GM13977 (cell line): ENCODE measurements at places on chromosomes 11 and 22.

- DNase-seq: peak; percentile 85
Measured at GRCh38 chr22:23696326-23696851, 5.6 kb downstream of the RGL4 start.

DNA sequence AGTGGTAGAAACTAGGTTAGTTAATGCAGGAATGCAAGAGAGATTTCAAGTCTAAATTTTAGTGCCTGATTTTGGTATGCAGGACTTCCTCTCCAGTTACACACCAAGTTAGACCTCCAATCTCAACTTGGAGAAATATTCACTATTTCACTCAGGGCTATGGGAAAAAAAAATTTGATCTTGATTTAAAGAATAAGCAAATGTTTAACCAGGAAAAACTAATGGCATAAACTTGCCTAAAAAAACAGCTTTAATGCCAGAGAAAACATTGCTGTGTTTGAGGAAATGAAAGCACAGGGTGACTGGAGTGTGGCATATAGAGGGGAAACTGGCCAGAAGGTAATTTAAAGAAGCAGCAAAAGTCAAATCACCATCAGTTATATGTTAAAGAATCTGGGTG, 575.4 kb upstream of the LRRC4C start:
- no peak for DNase-seq

- DNase-seq: no peak
Measured at GRCh38 chr11:64088162-64089026, 52.7 kb downstream of the FLRT1 start.

DNA sequence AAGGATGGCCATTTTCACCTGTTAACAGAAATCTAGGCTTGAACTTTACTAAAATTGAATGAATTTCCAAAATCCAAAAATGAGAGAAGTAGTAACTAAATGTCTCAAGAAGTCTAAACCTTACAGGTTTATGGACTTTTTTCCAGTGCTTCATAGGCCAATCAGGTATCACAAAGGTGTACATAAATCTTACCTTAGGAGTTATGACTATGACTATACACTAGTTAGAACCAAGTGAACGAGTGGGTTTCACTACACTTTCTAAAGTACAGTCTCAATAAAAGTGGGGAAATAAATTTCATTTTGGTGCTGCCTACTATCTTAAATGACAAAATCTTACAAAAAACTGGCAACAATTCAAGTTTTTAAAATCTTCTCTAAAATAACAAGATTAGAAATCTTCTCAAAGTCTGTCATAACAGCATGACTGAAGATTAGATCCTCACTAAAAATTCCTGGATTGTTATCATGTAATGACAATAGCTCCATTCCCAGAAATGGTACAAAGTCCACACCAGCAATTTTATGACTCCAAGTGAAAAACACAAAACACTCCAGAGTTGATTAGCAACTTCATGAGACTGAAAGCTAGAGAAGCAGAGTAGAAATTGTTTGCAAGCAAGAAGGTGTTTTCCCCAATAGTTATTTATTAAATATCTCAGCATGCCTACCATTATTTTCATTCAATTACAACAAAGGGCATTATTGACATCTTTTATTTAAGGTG, 20.9 kb downstream of the SOX6 start:
- no peak for DNase-seq

DNA sequence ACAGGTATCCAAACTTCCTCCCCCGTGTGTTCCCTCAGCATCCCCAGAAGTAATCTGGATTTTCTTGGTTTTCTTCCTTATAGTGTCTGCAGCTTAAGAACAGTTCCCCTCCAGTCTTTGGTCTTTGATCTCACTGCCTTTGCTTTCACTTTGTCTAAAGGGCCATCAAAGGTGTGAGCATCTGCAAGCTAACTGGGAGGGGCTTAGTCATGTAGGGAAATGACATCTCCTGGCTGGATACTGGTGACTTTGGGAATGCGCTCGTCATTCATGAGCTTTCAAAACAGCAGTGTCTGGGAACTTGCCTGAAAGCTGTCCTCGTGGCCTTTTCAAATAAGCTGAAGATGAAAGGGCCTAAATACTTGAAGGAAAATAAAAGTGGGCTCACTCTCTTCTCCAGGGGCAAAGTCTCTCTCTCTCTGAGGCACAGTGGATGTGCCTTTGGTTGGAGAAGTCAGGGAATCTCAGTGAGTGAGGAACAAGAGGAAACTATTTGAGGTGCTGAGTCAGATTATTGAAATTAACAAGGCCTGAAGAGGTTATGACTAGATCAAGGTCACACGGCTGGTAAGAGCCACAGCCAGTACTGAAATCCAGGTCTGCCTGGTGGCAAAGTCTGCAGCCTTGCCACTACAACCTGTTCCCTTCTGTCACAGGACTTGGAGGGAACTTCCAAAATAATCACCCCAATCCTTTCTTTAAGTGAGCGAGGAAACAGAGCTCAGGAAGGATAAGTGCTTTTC, 45.6 kb upstream of the TENM4 start:
- no peak for DNase-seq

DNA sequence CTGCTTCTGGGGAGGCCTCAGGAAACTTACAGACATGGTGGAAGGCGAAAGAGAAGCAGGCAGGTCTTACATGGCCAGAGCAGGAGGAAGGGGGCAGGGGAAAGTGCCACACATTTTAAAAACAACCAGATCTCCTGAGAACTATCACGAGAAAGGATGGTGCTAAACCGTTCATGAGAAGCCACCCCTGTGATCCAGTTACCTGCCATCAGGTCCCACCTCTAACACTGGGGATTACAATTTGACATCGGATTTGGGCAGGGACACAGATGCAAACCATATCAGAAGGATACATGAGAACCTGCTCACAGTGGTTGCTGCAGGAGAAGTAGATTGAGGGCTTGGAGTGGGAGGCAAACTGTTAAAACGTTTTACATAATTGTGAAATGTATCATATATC, 152.2 kb downstream of the ADAMTS15 start:
- DNase-seq: no peak

DNA sequence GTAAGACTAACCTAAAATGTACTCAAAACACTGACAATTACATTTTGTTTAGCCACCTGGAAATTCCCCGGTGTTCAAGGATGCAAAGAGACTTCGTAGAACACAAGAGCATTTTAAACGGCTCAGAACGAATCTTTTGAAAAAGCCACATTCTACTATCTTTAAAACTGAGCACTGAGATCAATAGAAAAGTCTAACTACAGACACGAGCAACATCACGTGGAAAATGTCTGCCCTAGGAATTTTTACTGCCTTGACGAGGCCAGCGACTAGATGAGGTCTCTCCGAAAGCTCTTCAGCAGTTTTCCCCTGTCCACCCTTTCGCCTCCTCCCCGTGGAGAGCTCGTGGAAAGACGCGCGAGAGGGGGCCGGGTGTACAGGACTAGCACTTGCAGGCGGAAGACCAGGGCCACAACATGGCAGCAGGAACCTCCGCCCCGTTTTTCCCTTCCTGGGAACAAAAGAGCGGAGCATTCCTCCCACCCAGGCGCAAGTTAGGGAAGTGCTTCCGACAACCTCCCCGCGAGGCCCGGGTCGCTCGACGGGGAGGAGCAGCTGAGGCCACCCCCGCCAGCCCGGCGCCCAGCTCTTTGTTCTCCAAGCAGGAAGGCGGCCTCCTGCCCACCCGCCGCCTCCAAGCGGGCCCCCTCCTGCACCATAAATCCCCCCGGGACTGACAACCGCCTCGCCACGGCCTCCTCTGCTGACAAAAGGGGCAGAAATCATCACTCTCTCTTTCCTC, 1.1 kb downstream of the EIF4G2 start:
- DNase-seq: no peak

GRCh38 chr11:17630936-17631335, 83.9 kb downstream of the OTOG start:
- no peak for DNase-seq

DNA sequence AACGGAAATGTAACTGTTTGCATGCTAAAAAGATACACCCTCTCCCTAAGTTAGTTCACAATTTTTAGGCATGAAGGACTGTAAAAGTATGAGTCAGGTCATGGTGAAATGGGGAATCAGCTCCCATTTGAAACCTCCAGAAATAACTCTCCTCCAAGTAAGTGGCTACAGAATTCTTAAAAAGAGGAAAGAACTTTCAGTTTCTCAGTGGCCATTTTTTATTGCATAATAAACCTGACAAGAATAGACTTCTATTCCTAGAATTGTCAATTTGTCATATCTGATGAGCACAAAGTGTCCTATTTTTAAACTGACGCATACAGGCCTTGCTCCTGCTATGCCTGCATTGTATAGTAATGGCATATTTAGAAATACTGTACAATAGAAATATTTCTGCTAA, 612.2 kb downstream of the CNTN5 start:
- DNase-seq: no peak

GRCh38 chr11:12200279-12200990, 90.0 kb downstream of the MICAL2 start:
- no peak for DNase-seq

GRCh38 chr11:2164861-2165555, 4.0 kb upstream of the INS start:
- no peak for DNase-seq

DNA sequence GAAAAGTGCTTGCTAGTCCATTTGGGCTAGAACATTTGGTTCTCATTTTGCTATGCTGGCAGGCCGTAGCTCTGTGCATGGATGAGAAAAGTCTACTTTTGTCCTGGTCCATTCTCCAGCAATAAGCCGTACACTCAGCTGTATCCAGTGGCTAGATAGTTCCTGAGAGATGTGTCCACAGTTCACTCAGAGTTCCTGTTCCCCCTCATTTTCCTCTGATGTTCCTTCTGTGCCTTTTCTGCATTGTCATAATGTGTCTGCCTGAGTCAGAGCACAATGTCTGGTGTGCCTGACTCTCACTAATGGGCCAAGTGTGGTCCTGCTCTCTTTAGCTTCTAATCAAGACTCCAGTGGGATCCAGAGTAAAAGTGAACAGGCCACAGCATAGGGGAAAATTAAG, 215.7 kb upstream of the CTSC start:
- DNase-seq: no peak

DNA sequence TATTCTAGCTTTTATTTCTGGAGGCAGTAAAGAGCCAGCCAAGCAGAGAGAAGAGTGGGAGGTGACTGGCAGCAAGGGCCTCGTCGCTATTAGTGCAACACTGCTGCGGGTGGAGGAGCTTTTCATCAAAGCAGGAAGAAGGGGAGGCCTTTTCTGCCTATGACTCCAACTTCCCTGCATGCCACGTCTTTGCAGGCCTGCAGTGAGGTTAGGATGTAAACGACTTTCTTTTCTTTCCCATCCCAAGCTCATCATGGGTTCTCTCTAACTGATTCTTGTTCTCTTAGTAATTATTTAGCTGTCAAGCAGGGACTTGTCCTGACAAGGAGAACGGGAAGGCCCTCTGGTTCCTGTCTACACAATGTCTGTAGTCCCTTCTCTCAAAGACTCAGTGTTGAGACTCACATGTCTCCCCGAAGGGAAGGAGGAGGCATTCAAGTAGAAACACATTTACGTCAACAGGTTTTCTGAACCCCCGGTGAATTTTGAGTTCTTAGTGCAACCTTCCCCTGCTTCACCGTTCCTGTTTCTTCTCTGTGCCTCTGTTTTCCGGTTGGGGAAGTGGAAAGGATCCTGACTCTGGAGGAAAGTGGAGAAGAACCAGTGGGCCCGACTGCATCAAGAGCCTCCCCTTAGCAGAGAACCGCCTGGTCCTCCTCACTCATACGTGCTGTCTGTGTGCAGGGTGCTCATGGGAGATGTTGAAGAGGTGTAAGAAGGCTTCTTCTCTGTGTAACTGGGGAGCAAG, 56.9 kb downstream of the PACS1 start:
- no peak for DNase-seq

DNA sequence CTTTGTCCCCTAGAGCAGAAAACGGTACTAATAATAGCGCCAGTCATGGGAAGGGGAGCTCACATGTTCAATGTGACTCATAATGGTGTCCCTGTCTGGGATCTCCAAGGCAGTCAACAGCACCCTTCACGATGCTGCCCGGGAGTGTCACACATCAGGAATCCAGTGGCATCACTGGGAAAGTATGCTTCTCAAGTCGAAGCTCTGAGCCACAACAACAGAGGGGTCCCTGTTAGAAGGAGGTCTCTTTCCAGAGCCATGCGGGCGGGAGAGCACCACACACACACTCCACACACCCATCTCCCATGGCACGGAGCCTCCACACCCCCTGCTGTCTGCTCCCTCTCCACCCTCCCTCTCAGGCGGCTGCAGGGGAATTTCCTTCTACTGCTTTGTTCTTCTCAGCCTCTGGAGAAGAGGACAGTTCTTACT, 119.7 kb downstream of the ETS1 start:
- DNase-seq: no peak

DNA sequence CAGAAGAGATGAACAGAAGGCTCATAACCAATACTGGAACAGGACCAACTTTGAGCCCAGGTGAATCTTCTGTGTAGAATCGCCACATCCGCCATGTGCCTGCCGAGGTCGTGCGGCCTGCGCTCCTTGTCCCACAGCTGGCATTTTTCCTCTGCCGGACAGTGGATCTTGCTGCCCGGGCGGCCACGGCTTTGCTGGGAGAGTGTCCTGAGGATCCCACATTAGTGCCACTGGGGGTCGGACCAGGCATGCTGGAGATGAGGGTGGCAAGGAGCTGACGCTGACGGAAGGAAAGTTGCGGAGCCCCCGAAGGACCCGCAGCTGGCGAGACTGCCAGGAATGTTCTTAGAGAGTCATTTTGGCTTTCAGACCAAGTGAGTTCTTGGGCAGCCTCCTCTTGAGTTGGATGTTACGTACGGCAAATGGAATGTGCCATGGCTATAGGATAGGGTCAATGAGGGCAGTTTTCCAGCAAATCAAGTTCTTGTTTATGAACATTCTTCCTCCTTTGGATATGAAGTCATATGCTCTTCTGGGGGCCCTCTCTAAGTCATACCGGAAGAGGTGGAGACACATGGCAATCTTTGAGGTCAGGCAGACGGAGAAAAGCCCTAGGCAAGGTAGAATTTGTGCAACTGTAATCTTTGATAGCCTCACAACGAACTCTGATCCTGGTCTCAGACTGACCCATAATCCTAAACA, 57.4 kb upstream of the NUP160 start:
- DNase-seq: no peak

- DNase-seq: no peak
Measured at GRCh38 chr22:49655168-49655812, 172.4 kb downstream of the BRD1 start.

DNA sequence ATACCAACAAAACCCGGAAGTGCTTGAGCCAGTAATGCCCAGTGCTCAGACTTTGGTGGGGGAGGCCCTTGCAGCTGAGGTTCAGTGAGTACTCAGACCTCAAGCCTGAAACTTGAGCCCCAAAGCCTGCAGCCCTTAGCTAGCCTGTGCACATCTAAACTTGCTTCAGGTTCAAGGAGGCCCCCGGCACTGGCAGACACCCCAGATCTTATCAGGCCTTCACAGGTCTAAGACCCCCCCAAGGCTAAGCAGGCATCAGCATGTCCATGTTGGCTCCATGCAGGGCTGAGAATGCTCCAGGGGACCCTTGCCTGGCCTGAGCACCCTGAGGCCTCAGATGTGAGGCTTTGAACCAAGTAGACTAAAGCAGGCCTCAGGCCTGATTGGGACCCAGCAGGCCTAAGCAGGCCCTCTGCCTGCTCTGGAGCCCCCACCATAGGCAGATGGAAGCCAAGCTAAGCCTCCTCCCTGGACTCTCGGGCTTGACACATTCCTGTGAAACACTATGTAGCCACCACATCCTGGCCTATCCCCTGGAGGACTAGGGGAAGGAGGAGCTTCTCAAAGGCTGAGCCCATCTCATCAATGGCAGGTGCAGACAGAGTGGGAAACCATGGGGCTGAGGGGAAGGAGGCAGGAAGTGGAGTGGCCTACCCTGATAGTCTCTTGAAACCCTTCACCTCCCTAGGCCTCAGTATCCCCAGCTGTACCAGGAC, 1.2 kb upstream of the CASTOR1 start:
- DNase-seq: peak; percentile 66
